Smooth muscle cell of the brain vasculature (primary cell): ENCODE measurements at places on chromosomes 6 and 20.

DNA sequence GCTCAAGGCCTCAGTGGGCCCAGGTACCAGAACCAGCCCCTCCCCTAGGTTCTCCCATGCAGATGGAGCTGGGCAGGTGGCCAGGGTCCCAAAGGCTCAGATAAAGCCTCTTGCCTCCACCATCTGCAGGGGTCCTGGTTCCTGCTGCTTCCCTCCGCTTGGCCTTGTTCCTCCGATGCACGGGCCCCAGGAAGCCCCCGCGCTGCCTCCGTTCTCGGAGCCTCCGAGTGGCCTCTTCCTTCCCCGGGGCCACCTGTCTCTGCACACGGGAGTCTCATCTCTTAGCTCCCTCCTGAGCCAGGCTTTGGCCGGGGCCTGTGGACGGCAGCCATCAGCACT lies 1.9 kb upstream of the PTK6 start:
- no peak for DNase-seq

- DNase-seq, result peak; percentile 44
Measured at GRCh38 chr20:44384423-44385027, 29.0 kb downstream of the HNF4A start.

- no peak for DNase-seq
Measured at GRCh38 chr6:43254138-43254817, 11.0 kb downstream of the TTBK1 start.

GRCh38 chr20:43529457-43530153 lies 22.1 kb downstream of the L3MBTL1 start:
- no peak for DNase-seq

DNA sequence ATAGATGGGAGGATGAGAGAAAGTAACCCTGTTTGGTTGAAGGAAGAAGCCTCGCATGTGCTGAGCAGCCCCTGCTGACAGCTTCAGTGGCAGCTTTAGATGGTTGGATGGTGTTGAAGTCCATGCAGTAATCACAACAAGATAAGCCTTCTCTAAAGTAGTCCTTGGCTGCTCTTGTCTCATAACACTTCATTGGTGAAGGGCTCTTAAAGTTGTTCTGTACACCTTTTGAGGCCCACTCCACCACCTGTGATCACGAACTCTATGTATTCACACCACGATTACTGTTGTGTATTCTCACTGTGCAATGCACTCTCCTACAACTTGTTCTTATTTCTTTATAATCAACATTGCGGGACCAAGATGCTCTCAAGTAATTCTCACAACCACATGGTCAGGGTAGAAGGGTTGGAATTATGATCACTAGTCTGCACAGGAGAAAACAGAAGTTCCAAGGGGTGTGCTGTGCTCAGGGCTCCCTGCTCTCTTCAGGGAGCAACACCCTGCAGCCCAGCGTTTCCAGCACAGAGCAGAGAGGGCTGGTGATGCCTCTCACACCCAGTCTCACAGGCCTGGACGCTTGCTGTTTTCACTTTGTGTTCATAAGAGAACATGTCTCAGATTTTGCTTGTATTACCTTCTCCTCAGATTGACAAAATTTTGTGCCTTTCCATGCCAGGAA lies 294.4 kb downstream of the SMOC2 start:
- no peak for DNase-seq

DNA sequence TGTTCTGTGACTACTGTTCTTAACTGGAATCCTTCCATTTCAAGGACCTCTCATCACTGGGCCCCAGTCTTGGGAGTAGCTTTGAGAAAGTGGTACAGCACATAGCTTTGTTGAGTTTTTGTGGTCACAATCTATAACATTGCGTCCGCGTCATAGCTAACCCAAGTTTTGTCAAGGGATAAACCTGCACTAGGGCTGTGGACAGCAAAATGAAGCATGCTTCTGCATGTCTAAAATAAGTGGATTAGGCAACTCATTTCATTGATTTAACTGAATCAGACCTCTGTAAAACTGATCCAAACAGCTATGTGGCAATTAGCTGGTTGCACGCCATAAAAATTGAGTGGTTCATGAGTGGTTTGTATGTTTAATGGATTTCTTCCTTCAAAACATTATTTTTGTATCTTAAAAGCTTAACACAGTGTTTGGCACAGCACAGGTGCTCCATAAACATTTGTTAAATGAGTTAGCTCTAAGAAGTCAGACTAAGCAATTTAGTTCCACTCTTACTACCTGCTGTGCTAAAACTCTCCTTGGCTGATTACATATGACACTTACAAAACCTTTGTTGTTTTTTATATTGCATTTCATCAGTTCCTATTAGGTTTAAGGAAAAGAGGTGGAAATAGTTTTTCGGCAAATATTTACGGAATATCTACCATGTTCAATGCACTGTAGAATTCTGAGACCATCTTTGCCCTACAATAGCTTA lies 160.3 kb upstream of the ATXN1 start:
- DNase-seq, result no peak

- no peak for DNase-seq
Measured at GRCh38 chr6:111061508-111061907, 25.8 kb upstream of the SLC16A10 start.

GRCh38 chr6:99467509-99468106 lies 42.5 kb upstream of the PNISR start:
- no peak for DNase-seq
